Parietal lobe (tissue), 2 donors: ENCODE measurements at places on chromosomes 3 and 15. TPM values are rescaled to one million over a fixed set of nuclear protein-coding genes. Genes with fewer than 3 reads are reported as not detected.

The RHOV gene
- total RNA-seq: 8.1 TPM

The GPR149 gene
- total RNA-seq: 1.9 TPM

The TF gene
- 7.2 TPM for total RNA-seq

The ITIH1 gene
- total RNA-seq: not detected

The ANKRD34C gene
- not detected for total RNA-seq

The CACNA2D2 gene
- 4.1 TPM for total RNA-seq

The RPL22L1 gene
- 14.7 TPM for total RNA-seq

The SENP7 gene
- 174 TPM for total RNA-seq

The BNIP2 gene
- 98.6 TPM for total RNA-seq

The GATM gene
- 128 TPM for total RNA-seq

The PLA2G4E gene
- total RNA-seq: not detected

The GOLGA6L4 gene
- total RNA-seq: 9.4 TPM

The CLDN1 gene
- 2.5 TPM for total RNA-seq
